ENCODE measurements at places on chromosomes 2 and 18.

DNA sequence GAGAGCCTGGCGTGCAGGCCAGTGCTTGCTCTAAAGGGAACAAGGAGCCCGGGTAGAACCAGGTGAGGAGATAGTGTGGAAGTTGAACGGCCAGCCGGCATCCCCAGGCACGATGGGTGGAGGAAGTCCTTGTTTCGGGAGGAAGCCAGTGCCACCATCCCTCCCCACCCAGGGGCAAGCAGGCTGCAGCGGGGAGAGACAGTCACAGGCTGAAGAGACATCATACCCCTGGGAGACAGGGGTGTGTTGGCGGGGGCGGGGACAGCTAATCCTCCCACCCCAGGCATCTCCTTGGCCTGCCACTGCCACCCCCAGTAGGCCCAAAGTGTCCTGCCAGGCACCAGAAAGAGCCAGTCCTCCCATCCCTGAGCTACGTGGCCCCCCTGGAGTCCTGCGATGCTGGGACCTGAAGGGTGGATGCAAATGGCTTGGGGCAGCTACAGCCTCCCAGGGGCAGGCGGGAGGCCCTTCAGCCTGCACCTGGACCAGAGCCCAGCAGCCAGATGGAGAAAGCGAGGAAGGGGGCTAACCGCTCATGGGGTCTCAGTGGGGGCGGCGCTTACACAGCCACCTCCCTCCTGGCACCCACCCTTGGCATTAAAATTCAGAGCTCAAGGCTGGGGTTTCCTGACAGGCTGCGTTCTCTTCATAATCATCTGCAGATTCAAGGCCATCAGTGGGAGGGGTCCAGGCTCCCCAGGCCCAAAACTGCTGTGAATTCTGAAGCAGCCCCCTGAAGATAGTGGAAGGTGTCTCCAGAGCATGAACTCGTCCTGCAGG lies 14.8 kb upstream of the GPR55 start:
- no peak for DNase-seq

- no peak for DNase-seq
Observed at GRCh38 chr2:196610796-196611195, 28.7 kb upstream of the CCDC150 start.

GRCh38 chr2:230872151-230872967 lies 7.6 kb downstream of the ITM2C start:
- no peak for DNase-seq

- no peak for DNase-seq
Observed at GRCh38 chr2:172722481-172722880, 13.2 kb upstream of the RAPGEF4 start.

GRCh38 chr2:63444565-63445288 lies 143.6 kb downstream of the WDPCP start:
- DNase-seq: no peak

Data from T follicular helper cell (primary cell).